SW 1271 (cell line): ENCODE measurements at places on chromosomes 16 and 17.

DNA sequence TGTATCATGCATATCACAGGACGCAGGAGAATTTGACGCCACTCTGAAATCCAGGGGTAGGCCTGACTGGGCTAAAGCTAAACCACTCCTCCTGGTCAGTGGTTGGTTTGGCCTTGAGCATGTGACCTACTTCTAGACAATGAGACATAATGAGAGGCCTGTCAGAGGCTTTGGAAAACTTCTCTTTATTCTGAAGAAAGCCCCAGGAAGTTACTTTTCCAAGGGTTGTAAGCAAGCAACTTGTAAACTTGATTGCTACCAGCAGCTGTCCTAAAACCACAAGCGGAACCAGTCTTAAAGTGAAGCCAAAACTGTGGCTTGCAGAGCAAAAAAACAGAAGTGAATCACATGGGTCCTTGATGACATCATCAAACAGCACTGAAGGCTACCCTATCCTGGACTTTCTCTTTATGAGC is 138.2 kb upstream of the COX10 start:
- DNase-seq = no peak

DNA sequence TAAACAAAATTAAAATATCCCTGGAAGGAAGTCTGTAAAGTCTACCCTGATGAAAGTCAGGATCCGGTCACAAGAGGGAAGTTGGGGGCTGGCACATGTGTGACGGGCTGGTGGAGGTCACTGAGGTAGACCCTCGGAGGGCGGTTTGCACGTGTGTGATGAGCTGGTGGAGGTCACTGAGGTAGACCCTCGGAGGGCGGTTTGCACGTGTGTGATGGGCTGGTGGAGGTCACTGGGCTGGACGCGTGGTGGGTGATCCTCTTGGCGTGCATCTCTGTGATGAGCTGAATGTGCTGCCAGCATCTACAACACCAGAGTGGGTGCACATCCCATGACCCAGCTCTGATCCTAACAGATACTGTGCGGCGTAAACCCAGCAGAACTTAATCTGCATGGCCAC is 43.7 kb upstream of the METRNL start:
- DNase-seq = no peak

GRCh38 chr17:59892251-59892923 is 356 bp downstream of the TUBD1 start:
- no peak for DNase-seq

DNA sequence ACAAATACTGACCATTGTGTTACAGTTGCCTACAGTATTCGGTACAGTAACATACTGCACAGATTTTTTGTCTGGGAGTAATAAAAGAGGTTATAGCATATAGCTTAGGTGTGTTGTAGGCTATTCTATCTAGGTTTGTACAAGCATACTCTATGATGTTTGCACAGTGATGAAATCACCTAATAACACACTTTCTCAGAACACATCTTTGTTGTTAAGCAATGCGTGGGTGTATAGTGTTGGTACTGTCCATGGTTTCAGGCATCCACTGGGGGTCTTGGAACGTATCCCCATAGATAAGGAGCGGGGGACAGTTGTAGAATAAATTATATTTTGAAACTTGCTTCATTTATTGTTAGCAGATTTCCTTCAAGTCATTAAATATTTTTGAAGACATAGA is 293.3 kb upstream of the TBX2 start:
- DNase-seq = no peak

- peak; percentile 48 for DNase-seq
These were observed 20.2 kb downstream of the NGFR start for GRCh38 chr17:49515196-49515770.

- DNase-seq = no peak
These were observed 29.1 kb downstream of the CIBAR2 start for GRCh38 chr16:85083051-85083639.

DNA sequence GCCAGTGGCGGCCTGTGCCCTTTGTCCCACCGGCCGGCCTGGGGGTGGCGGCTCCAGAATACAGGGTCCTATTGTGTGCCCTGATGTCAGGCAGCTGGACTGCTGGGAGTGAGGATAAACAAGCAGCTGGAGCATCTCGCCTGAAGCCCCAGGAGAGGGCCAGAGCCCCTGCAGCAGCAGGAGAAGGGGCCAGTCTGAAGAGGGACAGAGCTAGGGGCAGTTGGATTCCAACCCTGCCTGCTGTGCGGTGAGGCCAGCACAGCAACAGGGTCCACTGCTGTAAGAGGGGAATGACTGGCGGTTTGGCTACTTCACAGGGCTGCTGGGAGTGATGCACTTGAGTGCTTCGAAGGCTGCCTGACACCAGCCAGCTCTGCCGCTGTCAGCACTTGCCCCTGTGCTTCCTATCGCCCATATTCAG is 25.0 kb downstream of the RAB11FIP4 start:
- no peak for DNase-seq

- no peak for DNase-seq
These were observed 16.9 kb downstream of the CREBBP start for GRCh38 chr16:3863587-3863986.

DNA sequence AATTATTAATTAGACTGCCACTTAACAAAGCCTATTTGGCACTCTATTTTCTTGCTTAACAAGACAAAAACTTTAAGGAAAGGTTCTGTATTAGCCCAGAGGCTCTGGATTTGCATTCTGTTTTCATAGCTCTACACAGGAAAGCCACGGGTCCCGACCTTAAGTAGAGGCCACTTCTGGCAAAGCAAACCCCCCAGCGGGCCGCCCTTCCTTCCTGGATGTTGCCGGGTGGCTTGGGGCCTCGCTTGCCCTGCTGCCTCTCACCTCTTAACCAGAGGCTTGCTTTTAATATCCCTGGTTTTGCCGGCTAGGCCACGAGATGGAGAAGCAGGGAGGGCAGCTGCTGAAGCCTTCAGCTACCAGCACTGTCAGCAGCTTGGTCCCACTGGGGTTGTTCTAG is 4.4 kb downstream of the RTN4RL1 start:
- DNase-seq = no peak

DNA sequence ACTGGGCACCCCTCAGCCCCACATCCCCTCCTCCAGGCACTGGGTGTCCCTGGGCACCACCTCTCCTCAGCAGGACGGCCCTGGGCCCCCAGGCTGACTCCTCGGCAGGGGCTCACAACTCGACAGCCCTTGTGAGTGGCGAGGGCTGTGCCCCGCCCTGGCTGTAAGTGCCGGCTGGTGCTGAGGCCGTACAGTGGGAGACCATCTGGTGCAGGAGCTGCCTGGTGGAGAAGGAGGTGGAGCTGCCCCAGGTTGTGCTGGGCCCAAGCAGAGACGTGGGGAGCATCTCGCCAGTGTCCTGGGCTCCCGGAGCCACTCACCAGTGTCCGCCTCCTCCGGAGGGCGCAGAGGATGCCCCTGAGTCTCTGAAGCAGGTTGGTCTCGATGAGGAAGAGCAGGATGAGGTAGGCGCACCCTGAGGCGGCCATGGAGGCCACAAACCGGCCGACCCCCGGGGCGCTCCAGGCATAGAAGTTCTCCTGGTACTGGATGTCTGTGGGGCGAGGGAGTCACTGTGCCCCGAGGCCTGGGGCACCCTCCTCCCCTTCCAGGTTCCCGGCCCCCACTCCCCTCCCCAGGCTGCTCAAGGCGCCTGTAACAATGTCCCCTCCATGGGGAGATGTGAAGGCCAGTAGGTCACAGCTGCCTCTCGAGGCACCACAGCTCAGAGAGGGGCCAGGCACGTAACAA is 15.1 kb upstream of the RNPS1 start:
- no peak for DNase-seq

- no peak for DNase-seq
These were observed 14.2 kb downstream of the KLHL36 start for GRCh38 chr16:84662471-84662870.

- DNase-seq = no peak
These were observed 33.3 kb downstream of the TOM1L1 start for GRCh38 chr17:54933921-54934320.

DNA sequence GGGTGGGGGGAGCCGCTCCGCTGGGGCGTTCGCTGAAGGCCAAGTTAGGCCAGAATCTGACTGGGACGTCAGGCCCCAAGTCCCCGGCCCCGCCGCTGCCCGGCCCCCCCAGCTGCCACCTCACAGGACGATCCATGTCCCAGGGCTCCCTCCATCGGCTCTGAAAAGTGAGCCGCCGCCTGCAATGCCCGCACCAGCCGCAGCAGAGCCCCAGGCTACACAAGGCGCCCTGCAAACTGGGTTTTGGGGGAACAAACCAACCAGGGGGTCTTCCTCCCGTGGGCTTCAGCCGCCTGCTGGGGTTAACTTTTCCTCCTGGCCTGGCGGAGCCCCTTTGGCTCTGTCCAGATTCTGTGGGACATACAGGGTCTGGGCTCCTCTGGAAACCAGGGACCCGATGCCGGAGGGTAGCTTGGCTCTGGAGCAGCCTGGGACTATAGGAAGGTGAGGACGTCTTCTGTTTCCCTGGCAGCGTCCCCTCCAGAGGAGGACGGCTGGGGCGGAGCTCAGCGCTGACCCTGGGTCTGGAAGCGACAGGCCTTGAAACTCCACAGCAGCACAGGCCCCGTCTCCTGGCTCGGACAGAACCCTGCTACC is 835 bp downstream of the NME4 start:
- no peak for DNase-seq

GRCh38 chr16:396199-396598 is 800 bp upstream of the NME4 start:
- no peak for DNase-seq

DNA sequence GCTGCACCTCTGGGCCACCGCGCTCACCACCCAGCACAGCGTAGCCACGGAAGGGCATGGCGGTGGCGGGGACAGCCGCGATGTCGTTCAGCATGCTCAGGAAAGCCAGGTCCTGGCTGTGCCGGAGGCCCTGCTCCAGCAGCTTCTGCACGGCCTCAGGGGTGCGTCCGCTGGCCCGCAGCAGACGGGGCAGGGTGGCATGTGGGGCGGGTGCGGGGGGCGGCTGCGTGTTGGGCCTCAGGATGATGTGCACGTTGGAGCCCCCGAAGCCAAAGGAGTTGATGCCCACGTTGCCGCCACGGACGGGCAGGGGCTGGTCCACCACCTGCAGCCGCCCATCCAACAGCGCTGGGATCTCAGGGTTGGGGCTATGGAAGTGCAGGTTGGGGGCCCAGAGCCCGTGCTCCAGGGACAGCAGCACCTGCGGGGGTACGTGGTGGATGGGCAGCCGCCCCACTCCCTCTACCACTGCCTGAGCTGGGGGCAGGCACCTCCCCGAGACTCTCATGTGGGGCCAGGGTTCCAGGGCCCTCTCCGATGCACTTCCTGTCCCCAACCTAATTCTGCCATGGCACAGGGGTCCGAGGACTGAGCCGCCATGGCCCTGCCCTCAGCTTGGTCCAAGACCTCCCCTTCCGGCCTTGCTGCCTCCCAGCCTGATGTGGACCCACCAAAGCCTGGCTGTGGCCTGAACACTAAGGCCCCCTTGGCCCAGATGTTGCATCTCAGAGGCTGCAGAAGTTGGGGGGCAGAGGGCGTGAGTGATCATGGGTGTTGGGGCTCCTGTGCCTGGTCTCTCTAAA is 6.6 kb downstream of the FASN start:
- no peak for DNase-seq

GRCh38 chr16:66135421-66135831 is 231.1 kb upstream of the CDH5 start:
- no peak for DNase-seq

- no peak for DNase-seq
These were observed 190.6 kb upstream of the CIBAR2 start for GRCh38 chr16:85302848-85303353.

DNA sequence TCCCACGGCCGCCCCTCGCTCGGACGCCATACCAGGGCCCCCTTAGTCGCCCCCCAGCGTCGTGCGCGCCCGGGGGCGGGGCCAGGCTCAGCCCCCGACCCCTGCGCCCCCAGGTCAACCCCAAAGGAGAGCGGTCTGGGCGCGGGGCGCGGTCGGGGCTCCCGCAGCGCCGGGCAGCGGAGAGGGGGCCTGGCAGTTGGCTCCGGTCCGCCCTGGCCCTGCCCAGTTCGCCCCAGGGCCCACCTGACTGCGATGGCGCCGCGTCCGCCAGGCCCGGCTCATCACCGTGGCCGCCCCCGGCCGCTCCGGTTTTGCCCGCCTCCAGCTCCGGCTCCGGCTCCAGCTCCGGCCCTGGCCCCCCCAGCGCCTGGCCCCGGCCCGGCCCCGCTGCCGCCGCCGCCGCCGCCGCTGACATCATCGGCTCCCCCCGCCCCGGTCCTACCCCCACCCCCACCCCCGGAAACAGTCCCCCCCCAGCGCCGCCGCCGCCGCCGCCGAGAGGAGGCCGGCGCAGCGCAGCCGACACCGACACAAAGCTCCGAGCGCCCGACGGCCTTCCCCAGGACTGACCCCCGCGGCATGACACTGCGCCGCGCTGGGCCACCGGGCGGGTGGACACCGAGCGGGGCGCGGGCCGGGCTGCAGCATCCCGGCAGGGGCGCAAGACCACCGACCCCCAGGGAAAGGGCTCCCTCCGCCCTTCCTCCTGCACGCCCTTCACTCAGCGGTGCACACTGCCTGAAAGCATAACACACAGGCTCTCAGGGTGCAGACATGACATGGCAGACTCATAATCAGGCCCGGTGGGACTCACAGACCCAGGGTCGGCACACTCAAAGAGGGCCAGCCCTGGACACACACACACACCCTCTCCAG is at the start of gene ZBTB4:
ZBTB4 (minus strand) TSS at position 419 of the 876 bp plus-strand sequence. CDS start 12,830 bp downstream, outside the sequence.
- DNase-seq = no peak

- no peak for DNase-seq
These were observed 5.7 kb downstream of the CALB2 start for GRCh38 chr16:71364133-71364681.

DNA sequence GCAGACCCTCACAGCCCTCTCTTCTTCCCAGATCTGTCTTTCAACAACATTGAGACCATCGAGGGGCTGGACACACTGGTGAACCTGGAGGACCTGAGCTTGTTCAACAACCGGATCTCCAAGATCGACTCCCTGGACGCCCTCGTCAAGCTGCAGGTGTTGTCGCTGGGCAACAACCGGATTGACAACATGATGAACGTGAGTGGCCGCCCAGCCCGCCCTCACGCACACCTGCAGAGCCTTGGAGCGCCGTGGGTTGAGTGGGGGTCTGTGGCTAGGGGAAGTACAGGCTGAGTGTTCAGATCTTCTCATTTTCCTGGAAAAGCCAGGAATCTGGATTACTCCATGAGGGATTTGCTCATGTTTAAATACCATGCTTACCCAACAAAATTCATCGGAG is 15.2 kb downstream of the DRC3 start:
- DNase-seq = no peak

- DNase-seq = peak; percentile 52
These were observed 9.5 kb downstream of the FOXF1 start for GRCh38 chr16:86519649-86520316.

GRCh38 chr16:72860726-72861562 is 187.0 kb downstream of the ZFHX3 start:
- no peak for DNase-seq

- DNase-seq = peak; percentile 1
These were observed 2.6 kb downstream of the GTF3C1 start for GRCh38 chr16:27547134-27547533.
